ENCODE measurements at places on chromosomes 1 and 21. TPM values are rescaled to one million over a fixed set of nuclear protein-coding genes. Genes with fewer than 3 reads are reported as not detected.

NTRK1 gene
- 3.6 TPM for total RNA-seq

- no peak for DNase-seq
Measured at GRCh38 chr1:17375651-17376050, 3.7 kb downstream of the PADI6 start.

GRCh38 chr1:200247518-200247917 is 162.3 kb downstream of the ZNF281 start:
- DNase-seq: no peak

DENND2C gene
- total RNA-seq: 1.9 TPM

GRCh38 chr21:45085700-45086099 is 11.3 kb downstream of the ADARB1 start:
- no peak for DNase-seq

DNA sequence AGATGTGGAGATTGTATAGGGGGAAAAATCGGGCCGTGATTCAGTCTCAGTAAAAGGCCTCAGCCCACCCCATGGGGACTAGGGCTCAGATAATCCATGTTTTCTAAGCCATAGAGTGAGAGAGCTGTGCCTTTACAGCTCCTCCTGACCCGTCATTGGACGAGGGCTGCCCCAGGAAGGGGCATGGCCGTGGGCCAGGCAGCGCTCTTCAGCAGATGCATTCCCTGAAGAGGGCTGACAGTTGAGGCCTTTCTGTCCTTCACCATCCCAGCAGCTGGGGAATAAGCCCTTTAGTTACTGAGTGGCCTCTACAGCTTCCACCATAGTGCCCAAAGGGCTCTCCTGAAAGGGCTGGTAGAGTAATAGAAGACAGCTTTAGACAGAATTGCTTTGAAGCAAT is 57.2 kb downstream of the ST3GAL3 start:
- DNase-seq: no peak

DNASE2B gene
- total RNA-seq: not detected

GRCh38 chr1:107690491-107690890 is 274.5 kb downstream of the VAV3 start:
- DNase-seq: no peak

DNA sequence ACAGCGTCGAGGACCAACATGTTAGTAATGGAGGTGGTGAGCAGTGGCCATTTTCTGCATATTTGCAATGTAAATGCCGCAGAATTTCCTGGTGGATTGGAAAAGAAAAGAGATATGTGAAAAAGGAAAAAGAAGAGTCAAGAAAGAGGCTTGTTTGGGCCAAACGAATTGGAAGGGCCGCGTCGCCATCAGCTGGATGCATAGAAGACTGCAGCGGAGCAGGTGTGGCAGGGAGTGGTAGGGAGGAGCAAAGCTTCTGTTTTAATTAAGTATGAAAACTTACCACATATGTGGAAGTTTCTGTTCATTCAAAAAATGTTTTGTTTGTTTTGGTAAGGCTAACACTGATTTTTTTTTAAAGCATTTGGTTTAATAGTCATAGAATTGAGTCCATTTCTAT is 690.7 kb downstream of the NCAM2 start:
- peak; percentile 72 for DNase-seq

PEAR1 gene
- total RNA-seq: 0.35 TPM

- no peak for DNase-seq
Measured at GRCh38 chr1:51301152-51301843, 29.1 kb downstream of the TTC39A start.

DNA sequence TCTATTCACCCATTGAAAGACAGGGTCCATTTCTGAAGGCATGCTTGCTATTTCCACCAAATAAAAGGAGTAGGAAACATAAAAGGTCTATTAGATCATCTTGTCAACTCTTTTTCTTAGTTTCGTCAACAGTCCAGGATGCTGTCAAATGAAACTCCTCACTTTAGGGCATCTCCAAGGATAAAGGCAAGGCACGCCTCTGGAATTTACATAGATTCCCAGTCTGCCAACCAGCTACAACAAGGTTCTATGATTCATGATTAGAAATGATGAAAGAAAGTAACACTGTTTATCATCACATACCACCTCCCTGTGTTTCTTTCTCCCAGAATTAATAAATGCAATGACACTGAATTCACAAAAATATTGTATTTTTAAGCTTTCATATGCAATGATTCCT is 636.3 kb downstream of the LTN1 start:
- DNase-seq: no peak

DNA sequence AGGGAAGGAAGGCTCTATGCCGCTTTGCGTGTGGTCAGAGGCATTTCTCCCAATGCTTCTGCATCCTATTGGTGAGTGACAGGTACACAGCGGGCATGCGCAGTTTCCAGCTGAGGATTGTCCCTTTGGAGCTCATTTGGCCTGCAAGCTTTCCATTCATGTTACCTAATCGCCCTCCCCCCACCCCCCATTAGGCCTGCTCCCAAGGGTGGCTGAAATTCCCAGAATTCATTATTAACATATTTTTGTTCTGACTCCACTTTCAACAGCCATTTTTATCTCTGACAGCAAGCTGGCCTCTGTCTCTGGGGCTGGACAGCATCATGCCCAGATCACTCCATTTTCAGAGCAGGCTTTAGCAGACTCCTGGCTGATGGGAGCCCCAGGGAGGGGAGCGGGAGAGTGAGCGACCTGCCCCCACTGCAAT is 25.6 kb downstream of the MIS18A start:
- DNase-seq: no peak

DNA sequence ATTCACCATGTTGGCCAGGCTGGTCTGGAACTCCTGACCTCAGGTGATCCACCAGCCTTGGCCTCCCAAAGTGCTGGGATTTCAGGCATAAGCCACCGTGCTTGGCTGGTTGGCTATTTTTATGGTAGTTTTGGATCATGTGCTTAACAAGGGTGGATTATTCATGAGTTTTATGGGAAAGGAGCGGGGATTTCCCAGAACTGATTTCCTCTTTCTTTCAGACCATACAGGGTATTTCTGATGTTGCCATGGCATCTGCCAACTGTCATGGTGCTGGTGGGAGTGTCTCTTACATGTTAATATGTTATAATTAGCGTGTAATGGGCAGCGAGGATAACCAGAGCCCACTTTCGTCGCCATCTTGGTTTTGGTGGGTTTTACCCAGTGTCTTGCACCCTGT is 3.2 kb downstream of the TRPM2 start:
- DNase-seq: peak; percentile 39

DNA sequence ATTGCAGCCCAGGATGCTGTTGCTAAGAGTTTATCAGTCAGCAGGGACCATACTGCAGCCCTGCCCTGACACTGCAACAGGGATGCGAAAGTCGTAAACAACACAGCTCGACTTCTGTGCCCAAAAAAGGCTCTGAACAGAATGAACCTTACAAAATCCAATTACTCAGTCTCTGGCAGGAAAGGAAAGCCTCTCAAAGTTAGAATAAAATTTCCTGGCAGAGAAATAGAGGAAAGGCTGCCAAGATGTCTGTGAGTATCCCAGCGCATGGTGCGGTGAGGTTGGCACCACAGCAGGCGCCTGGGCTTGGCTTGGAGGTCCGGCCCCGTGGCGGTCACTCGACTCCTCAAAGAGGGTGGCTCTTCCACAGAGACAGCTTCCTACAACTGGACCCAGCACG is 185.8 kb downstream of the PCP4 start:
- DNase-seq: no peak

- DNase-seq: no peak
Measured at GRCh38 chr1:208934933-208935332, 648.6 kb upstream of the CAMK1G start.

DNA sequence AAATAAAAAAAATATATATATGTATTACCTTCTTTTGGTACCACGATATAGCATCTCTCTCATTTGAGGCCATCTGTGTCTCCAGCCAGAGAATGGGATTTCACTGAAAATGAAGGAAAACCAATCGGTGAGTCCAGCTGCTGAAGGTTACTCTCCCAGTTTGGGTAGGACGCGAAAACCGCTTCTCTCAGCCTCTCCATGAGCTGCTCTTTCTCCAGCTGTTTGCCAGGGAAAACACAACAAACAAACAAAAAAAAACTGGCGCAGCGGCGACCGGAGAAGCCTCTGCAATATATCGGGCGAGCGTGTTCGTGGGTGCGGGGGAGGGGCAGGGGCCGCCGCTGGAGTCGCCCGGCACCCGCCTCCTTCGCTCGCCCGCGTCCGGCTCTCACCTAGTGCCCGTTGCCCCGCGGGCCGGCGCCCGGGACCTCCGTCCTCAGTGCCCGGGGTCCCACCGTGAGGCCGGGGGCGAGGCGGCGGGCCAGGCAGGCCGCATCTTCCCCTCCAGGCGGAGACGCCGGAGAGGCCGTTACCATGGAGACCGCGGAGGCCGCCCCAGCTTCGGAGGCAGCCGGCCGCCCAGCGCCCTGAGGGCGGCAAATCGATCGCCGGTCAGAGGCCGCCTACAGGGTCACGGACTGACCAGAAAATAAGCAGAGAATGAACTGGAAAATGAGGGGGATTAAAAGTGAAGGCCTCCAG is 504 bp downstream of the PHTF1 start:
- DNase-seq: peak; percentile 61

DNA sequence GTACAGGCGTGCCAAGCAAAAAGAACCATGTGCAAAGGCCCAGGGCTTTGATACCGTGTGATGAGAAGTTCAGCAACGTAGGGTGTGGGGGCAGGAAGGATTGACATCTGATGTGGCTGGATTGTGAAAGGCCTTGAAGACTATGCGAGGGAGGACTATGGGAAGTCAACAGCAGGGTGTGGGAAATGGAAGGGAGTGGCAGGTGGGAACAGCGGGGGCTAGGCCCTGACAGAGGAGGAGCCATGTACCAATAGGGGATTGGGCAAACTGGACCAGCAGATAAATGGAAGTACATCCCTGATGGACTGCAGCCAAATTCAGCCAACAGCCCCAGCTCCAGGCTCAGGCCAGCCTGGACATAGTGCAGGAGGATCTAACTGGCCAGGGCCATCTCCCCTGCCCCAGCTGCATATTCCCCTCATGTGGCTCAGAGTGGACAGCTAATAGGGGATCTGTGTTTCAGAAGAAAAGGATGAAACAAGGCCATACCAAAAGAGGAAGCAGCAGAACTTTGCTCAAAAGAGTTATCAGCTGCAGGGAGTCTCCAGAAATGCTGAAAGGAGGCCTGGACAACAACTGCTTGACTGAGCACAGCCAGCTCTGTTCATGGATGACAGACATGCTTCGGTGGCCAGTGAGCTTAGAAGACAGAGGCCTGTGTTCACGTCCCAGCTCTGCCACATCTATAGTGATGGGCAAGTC is 140.2 kb upstream of the SGIP1 start:
- DNase-seq: no peak

SPATA21 gene
- total RNA-seq: not detected

DNA sequence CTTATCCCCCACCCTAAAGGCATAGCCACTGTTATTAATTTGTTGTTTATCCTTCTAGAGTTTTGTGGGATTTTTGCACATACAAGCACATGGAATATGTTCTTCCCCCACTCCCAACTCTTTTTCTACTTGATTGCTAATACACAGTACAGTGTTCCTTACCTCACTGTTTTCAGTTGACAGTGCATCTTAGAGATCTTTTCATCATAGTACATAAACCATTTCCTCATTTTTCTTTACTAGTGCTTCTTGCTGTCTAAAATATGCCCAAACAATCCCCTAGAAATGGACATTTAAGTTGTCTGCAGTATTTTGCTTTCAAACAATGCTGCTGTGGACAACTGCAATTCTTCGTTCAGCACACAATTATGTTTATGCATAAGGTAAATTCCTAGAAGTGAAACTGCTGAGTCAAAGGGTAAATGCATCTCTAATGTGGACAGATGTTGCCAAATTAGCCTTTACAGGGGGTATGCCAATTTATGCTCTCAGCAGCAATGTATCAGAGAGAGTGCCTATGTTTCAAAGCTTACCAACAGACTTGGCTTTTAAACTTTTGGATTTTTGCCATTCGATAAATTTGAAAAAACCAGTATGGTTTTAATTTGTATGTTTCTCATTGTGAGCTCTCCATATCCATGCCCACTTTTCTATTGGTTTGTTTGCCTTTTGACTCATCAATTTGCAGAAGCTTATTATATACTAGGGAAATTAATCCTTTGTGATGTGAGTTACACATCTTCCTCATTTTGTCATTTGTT is 132.6 kb downstream of the MRPS6 start:
- peak; percentile 57 for DNase-seq

GRCh38 chr1:63914706-63915105 is 140.9 kb downstream of the ROR1 start:
- DNase-seq: no peak

GRCh38 chr1:215635827-215636226 is 68.7 kb downstream of the KCTD3 start:
- DNase-seq: no peak

DNA sequence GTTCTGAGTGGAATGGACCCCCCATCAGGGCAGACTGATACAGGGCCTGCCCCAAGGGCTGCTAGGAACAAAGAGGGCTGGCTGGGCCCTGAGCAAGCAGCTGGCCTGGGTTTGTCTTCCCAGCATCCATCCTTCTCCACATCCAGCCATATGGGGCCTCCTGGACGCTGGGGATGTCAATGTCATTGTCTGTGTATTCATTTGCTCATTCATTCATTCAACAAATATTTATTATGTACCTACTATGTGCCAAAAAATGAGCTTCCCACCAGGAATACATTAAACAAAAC is 15.6 kb upstream of the ECE1 start:
- no peak for DNase-seq

- no peak for DNase-seq
Measured at GRCh38 chr1:197595304-197595904, 179.9 kb downstream of the DENND1B start.

DNA sequence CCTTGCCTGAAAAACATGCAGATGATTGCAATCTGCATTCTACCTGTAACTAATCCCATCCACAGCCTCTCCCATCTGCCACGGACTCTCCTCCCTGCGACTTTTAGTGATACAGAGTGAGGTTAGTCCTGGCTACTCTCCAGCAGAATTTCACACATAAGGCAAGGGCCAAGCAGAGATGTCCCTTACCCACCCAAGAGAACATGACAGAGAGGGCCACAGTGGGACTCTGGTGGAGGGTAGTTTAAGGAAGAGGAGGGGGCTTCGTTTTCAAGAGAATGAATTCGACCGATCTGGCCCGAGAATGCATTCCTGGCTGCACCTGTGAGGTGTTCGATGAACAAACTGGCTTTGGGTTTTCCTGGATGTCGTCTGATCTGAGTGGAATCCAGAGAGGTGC is 87.5 kb upstream of the SIM2 start:
- no peak for DNase-seq

DNA sequence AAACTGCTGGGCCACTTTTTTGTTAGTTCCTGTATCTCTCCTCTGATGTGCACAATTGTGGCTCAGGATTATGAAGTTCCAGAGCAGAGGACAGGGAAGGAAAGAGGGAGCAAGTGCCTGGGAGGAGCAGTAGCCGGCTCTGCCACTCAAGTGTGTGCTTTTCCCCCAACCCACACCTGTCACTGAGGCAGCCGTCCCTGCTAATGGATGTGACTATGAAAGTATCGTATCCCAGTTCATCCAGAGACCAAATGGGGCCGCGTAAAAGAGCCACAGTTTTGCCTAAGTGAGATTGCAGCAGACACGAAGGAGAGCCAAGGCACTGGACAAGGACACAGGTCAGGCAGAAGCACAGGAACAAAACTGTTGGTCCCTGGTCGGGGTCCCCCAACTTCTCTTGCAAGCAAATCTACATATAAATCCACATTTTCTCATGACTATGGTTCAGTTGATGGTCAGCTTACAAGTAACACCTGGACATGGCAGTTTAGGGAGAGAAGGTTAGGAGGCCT is 204.7 kb downstream of the RHOU start:
- no peak for DNase-seq
